Memory B cell (primary cell): ENCODE measurements at places on chromosomes 7 and 10.

DNA sequence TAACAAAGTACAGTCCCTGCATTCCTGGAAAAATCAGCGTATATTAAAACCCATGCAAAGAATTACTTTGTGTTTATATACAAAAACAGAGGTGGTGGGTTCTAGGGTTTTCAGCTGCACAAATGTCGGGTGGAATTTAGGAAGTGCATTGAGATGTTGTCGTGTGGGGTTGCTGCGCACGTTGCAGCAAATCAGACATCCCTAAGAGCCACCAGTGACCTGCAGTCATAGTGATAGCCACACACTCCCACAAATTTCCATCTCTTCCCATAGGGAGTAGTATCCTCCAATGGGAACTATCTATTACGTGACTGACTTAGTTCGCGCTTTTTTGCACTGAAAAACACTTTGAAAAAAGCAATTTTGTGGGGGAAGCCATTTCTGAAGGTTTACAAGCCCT, 375.2 kb upstream of the GALNT17 start:
- H3K36me3 ChIP-seq = peaks cover 3% of the 10 kb centered on the region
- peaks cover 4% of the 10 kb centered on the region for H3K4me1 ChIP-seq
- DNase-seq = no peak
- H3K27me3 ChIP-seq = no peaks in the 10 kb centered on the region
- H3K4me3 ChIP-seq = no peak overlapping the region
- H3K27ac ChIP-seq = no peak overlapping the region

DNA sequence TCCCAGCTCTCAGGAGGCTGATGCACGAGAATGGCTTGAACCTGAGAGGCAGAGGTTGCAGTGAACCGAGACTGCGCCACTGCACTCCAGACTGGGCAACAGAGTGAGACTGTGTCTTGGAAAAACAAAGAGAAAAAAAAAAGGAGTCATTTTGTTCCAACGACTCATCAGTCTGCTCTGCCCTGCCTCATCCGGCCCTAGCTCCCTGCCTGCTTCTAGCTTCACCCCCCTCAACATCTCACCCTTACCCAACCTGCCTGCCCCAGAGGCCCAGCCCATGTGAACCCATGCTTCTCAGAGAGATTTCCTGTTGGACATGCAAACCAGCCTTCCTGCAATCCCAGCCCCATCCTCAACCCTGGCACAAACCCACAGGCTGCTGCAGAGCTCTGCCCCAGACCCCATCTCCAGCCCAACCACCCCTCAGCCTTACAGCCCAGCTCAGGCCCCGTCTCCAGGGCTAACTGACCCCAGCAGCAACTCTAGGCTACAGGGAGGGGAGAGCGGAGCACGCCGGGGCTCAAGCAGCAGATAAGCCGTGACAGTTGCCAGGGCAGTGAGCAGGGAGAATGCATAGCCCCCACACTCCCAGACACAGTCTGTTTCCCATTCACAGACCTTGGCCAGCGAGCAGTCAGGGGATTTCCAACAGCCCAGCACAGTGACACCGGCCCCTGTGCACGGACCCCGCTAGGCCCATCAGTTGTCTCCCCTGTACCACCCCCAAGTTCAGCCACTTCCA, 86.0 kb upstream of the KCTD7 start:
- H3K27ac ChIP-seq = peak overlapping the region; percentile 74
- H3K4me1 ChIP-seq = no peaks in the 10 kb centered on the region
- no peak for DNase-seq
- H3K36me3 ChIP-seq = peaks cover 15% of the 10 kb centered on the region
- H3K27me3 ChIP-seq = no peaks in the 10 kb centered on the region
- no peak overlapping the region for H3K4me3 ChIP-seq

DNA sequence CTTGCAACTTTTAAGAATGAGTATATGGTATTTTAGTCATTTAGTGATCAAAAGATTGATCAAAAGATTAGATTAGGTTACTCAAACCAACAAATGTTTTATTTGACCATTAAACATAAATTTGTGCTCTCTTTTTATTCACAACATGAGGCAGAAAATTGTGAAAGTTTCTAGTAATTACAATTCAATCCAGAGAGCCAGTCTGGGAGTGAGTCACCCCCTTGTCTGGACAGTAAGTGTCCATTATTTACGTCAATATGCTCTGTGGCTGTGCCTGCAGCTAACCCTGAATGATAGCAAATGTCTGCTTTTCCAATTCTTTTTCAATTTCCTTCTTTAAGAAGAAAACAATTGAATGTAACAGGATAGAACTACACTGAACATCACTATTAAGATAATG, 27.9 kb downstream of the GNG11 start:
- no peak overlapping the region for H3K4me3 ChIP-seq
- H3K4me1 ChIP-seq = no peaks in the 10 kb centered on the region
- H3K27me3 ChIP-seq = no peaks in the 10 kb centered on the region
- no peaks in the 10 kb centered on the region for H3K36me3 ChIP-seq
- DNase-seq = no peak
- H3K27ac ChIP-seq = no peak overlapping the region

DNA sequence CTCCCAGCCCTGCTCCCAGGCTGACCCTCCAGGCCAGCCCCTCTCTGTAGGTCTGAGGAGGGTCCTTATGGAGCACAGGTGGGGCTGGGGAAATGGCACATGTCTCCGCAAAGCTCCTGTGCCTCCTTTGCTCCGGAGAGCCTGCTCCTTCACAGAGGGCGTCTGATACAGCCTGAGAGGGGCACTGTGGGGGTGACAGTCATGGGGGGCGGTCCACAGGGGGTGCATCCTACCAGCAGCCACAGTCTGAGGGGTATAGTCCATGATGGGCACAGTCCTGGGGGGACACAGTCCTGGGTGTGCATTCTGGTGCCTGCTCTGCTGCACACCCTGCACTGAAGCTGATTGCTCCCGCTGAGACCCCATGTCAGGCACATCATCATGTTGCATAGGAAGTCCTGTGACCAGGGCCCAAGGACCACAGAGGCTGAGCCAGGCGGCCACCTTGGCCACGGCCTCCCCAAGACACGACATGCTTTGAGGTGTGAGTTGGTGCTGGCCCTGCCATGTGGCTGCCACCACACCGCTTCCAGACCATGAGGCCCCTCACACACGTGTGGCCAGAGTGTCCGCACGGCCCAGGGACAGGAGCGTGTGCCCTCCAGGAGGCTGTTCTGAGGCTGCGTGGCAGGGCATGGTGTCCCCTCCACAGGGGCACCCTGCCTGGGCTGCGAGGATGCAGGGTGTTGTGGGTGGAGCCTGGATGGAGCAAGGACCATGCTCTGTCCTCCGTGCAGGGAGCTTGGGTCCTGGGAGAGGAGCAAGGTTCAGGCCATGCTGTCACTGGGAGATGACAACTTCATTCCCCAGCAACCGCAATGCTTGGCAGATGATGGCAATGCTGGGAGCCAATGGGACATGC, 59.2 kb downstream of the PWWP2B start:
- DNase-seq = no peak
- H3K27me3 ChIP-seq = peaks cover 2% of the 10 kb centered on the region
- peaks cover 13% of the 10 kb centered on the region for H3K4me1 ChIP-seq
- no peak overlapping the region for H3K27ac ChIP-seq

GRCh38 chr7:33845991-33846509, 59.3 kb upstream of the BMPER start:
- H3K27me3 ChIP-seq = peaks cover 6% of the 10 kb centered on the region
- no peaks in the 10 kb centered on the region for H3K4me1 ChIP-seq
- no peak overlapping the region for H3K27ac ChIP-seq
- no peak overlapping the region for H3K4me3 ChIP-seq
- no peaks in the 10 kb centered on the region for H3K36me3 ChIP-seq

- H3K27me3 ChIP-seq = no peaks in the 10 kb centered on the region
- DNase-seq = peak; percentile 15
- H3K4me1 ChIP-seq = peaks cover 40% of the 10 kb centered on the region
- H3K27ac ChIP-seq = peak overlapping the region; percentile 90
- peaks cover 3% of the 10 kb centered on the region for H3K36me3 ChIP-seq
Measured at GRCh38 chr7:18573410-18574234, 78.1 kb downstream of the HDAC9 start.

- H3K27me3 ChIP-seq = peaks cover 8% of the 10 kb centered on the region
- DNase-seq = no peak
- H3K36me3 ChIP-seq = peaks cover 2% of the 10 kb centered on the region
- H3K27ac ChIP-seq = no peak overlapping the region
Measured at GRCh38 chr10:13939391-13939790, 352.6 kb downstream of the PRPF18 start.

DNA sequence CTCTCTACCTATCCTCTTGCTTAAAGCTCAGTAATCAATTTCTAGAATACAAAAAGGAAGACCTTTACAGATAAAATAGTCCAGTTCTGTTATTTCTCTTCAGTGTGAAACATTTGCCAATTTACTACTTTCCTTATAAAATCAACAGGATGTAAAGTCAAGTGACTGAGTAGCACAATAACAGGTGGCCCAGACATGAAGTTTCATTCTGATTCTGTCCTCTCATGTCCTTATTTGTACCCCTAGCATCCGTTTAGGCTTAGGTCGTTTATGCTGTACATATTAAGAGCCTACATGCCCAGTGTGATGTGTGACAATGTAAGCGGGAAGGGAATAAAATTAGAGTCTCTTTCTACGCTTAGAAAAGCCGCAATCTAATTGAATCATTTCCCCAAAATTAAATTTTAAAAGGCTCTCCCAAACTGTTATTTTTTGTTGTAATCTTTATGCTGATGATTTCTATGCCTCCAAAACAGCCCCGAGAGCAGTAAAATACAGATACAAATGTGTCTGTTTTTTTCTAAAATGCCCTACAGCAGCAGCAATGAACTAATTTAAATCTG, 29.1 kb downstream of the EPC1 start:
- H3K27ac ChIP-seq = peak overlapping the region; percentile 95
- H3K27me3 ChIP-seq = no peaks in the 10 kb centered on the region
- peak; percentile 11 for DNase-seq
- H3K36me3 ChIP-seq = peaks cover 18% of the 10 kb centered on the region

DNA sequence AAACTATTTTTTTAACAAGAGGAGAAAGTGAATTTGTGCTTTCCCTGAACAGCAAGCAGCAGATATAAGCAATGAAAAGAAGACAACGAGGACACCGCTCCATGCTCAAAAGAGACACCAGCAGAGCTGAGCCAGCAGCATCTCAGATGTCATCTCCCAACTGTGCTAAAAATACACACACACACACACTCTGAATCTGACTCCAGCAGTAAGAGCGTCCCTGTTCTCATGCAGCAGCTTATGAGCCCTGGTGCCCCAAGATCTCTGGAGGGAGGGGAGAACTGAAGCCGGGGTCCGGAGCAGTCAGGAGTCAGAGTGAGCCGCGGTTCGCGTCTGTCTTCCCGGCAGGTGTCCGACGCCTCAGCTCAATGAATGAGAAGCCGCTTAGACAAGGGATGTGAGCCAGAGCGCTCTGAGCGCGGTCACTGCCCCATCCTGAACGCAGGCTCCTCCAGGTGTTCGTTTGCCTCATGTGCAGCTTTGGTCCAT, 49.2 kb downstream of the SVIL start:
- H3K4me3 ChIP-seq = no peak overlapping the region
- H3K27ac ChIP-seq = no peak overlapping the region
- DNase-seq = no peak
- no peaks in the 10 kb centered on the region for H3K36me3 ChIP-seq

- H3K27ac ChIP-seq = peak overlapping the region; percentile 18
- no peaks in the 10 kb centered on the region for H3K36me3 ChIP-seq
- H3K4me3 ChIP-seq = peak overlapping the region; percentile 44
- no peaks in the 10 kb centered on the region for H3K27me3 ChIP-seq
- DNase-seq = no peak
Measured at GRCh38 chr10:107451047-107451446, 286.5 kb upstream of the SORCS1 start.

DNA sequence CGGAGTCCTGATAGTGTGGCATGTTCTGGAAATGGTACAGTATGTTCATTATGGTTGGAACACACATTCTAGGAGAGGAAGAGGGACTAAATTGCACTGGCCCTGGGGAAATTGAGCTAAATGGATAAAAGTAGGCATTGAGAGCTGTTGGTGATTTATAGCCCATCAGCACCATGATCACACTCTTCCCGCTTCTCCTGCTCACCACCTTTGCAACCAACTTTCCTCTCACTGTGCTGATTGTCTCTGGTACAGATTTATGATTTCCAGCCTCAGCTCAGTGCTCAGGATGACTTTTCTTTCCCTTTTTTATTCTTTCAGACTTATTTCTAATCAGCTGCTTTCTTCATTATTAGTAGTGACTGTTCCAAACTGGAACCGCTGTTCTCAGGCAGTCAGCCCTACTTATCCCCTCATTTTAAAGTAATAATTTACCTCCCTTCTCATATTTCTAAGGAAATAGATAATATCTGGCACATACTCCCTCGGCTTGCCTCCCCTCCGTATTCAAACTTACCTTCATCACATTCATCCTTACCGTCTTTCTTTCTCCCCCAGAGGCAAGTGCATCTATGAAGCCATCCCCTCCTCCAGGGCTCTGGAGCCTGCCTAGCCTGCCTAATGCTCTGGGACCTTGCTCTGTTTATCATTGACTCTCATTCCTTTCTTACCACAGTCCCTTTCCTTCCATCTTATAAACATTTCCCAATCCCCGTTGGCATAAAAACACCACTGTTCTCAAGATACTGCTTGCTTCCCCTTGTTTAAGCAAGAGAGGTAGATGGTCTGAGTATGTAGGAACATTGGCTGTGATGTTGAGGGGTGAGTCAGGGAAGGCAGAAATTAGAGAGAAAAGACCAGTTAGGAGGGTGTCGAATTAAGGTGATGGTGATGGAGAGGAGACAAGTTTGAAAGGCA, 51.6 kb upstream of the RPA3 start:
- H3K4me3 ChIP-seq = no peak overlapping the region
- H3K4me1 ChIP-seq = peaks cover 24% of the 10 kb centered on the region
- no peak overlapping the region for H3K27ac ChIP-seq
- no peak for DNase-seq

DNA sequence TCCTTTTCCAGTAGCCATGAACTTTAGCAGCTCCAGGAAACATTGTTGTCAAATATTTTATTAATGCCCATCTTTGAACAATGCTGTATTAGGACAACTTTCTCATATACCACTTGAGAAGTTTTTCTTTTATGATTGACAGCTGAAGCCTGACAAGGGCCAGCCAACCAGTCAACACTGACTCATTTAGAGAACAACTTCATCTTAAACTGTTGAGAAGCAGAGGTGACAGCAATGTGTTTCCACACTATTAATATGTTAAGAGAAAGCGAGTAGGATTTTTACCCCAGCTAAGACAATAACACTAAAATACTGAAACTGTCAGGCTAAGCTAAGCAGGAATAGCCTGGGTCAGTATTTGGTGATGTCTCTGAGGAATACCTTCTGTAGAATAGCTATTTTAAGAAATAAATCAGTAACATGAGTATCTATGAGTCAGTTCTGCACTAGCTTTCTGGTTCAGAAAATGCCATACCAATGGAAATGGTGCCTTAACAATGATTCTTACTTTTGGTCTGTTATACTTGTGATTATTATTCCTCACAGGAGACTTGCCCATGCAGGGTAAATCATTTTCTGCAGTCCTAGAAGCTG, 168.8 kb upstream of the POT1 start:
- H3K36me3 ChIP-seq = no peaks in the 10 kb centered on the region
- H3K27ac ChIP-seq = no peak overlapping the region
- no peak for DNase-seq
- H3K27me3 ChIP-seq = no peaks in the 10 kb centered on the region

DNA sequence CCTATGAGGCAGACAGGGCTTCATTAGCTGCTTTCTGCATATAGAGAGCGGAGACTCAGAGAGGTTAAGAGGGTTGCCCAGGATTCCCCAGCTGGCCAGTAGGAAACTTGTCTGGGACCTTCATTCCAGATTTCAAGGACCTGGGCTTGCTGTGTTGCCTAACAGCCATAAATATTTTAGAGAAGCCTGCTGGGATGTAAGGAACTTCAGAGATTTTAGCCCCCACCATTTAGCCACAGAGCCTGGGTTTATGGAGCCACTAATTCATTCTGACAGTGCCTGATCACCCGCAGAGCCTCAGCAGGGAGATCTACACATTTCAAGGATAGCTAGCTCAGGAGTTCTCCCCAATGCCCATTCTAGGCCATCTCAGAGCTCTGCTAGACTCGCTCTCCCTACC, 56.6 kb upstream of the TRUB1 start:
- no peak overlapping the region for H3K27ac ChIP-seq
- H3K4me1 ChIP-seq = peaks cover 7% of the 10 kb centered on the region
- H3K4me3 ChIP-seq = no peak overlapping the region
- no peak for DNase-seq
